ENCODE measurements at places on chromosomes 1 and 21.

DNA sequence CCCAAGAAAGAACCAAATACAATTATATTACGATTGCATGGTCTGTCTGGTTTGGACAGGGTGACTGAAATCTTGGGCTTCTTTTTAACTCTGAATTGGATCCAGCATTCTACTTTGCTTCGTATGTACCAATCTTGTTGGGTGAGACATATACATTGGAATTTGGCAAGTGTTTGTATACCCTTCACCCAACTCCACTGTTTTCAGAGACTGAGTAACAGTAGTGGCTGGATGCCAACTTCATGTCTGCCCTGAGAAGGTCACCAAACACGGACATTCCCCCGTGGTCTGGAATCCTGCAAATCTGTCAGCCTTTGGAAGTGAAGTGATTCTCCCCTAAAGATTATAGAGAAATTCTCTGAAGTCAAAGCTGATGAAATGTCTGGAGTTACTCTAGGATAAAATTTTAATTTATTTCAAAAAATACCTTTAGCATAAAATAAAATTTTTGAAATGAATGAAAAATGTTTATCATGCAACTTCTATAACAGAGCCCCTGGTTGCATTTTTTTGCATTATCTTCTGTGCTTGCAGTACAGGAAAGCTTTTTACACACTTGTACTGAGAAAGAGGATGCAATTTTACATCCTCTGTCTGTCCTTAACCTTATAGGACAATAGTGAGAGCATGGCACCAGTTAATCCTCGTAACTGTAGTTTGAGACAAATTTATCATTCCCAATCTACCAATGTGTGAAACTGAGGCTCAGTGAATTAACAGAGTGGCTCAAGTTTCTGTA lies 201.8 kb downstream of the DISC1 start:
- no peak for DNase-seq

- DNase-seq, result no peak
Measured at GRCh38 chr1:151809985-151810556, 4.9 kb upstream of the LINGO4 start.

DNA sequence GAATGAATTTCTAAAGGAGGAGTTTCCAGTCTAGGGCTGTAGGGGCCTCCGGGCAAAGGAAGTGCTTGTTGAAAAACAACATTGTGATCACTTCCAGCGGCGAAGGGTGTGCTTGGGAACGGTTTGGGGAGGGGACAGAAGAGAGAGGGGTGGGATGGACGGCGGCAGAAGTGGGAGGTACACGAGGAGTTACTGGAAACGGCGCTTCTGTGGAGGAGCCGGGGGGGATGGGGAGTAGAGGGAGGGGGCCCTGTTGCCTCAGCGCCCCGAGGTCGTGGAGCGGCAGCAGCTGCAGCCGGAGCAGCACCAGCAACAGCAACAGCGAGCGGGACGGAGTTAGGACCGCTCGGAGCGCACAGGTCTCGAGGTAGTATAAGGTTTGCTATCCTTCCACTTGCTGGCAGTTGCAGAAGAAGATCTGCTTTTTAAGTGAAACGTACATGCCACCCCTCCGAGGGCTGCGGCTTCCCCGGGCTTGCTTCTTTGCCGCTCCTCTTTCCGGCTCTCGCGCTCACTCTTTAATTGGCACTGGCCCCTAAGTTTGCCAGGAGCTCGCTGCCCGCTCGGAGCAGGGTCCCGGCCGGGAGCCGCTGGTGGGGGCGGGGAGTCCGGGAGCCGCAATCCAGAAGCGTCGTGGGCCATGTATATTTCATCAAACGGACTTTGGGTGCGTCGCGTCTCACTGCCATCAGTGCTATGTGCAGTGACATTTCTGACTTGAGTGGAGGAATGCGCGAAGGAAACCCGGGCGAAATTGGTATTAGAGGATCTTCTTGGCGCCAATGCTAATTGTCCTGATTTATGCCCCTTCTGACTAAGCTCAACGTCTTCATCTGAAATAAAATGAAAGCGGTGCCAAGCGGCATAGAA lies 771 bp upstream of the NTNG1 start:
- no peak for DNase-seq

GRCh38 chr1:151221616-151222015 lies 23.3 kb downstream of the PIP5K1A start:
- no peak for DNase-seq

DNA sequence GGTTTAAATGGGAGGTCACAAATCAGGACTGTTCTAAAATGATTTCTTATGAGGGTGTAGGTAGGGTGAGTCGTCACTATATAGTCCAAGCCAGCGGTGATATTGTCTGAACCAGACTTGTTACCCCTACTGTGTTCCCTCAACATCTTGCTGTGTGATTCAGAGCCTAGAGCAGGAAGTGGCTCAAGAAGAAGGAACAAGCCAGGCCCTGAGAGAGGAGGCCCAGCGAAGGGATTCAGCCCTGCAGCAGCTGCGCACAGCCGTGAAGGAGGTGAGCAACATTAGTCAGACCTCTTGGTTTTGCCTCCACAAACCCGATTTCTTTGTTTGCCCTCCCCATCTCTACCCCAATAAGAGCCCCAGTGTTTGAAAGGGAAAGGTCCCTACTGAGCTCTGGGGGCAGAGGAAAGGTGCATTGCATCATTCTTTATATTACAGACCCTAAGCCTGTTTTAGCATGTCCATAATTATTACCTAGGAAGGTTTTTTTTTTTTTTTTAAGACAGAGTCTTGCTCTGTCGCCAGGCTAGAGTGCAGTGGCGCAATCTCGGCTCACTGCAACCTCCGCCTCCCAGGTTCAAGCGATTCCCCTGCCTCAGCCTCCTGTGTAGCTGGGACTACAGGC lies 5.0 kb upstream of the SH3BGRL3 start:
- no peak for DNase-seq

GRCh38 chr21:45640888-45641479 lies 2.5 kb upstream of the PCBP3 start:
- peak; percentile 12 for DNase-seq

DNA sequence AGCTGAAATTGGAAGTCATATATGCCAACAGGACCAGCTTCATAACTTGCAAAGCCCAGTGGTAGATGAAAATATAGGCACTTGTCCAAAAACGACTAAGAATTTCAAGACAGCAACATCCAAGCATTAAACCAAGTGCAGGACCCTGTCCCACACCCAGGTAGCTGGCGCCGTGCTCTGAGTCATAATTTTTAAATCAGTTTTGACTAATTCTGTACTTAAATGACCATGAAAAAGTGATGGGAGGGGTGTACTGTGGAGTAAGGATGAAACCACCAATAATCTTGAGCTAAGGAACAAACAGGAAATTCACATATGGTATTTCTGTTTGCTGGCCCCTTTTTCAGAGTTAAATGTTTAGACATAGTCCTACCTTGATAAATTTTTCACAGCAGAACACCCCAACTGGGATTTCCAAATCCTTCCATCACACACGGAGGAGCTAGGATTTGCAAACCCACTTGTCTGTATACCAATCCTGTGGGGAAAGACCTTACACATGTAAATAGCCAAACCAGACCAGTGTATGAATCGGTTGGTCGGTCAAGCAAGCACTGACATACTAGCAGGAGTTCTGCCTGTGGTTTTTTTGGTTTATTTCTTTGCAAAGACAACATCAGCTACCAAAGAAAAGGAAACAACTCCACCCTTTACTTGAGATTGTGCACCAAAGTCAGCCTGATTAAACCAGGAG lies 235.7 kb upstream of the RAB4A start:
- no peak for DNase-seq

DNA sequence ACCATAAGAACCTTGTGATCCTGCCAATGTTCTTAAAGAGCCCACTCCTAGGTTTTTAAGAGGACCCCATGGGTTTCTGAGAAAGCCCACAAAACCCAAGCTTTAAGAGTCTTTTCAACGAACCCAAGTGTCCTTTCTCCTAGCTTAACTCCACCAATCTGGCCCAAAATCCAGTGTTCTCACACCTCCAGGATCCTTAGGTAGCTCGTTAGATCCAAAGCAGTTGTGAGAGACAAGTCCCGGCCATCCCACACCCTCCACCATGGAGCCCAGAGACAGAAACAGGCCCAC lies 1.7 kb downstream of the DENND4B start:
- no peak for DNase-seq

- DNase-seq, result no peak
Measured at GRCh38 chr21:29175408-29176134, 45.1 kb downstream of the MAP3K7CL start.

All from CD4-positive, alpha-beta T cell treated with Interleukin-15 for 4 hours (primary cell).